Endodermal cell (in vitro differentiated cells): ENCODE measurements at places on chromosomes 2 and 18. TPM values are rescaled to one million over a fixed set of nuclear protein-coding genes. Genes with fewer than 3 reads are reported as not detected.

GRCh38 chr2:18219676-18220075 is 340.8 kb downstream of the RDH14 start:
- peaks cover 48% of the 10 kb centered on the region for H3K27me3 ChIP-seq
- no peaks in the 10 kb centered on the region for H3K36me3 ChIP-seq
- H3K4me1 ChIP-seq: no peaks in the 10 kb centered on the region
- no peak overlapping the region for H3K4me3 ChIP-seq

- no peaks in the 10 kb centered on the region for H3K36me3 ChIP-seq
- no peaks in the 10 kb centered on the region for H3K4me1 ChIP-seq
- DNase-seq: no peak
Observed at GRCh38 chr2:209125291-209125690, 298.6 kb upstream of the MAP2 start.

- H3K27ac ChIP-seq: no peak overlapping the region
- no peak overlapping the region for H3K4me3 ChIP-seq
- DNase-seq: no peak
- no peaks in the 10 kb centered on the region for H3K27me3 ChIP-seq
- H3K36me3 ChIP-seq: no peaks in the 10 kb centered on the region
Observed at GRCh38 chr2:125397535-125398251, 1258.3 kb upstream of the GYPC start.

- no peaks in the 10 kb centered on the region for H3K4me1 ChIP-seq
- no peak overlapping the region for H3K27ac ChIP-seq
- DNase-seq: peak; percentile 90
- no peaks in the 10 kb centered on the region for H3K27me3 ChIP-seq
- no peak overlapping the region for H3K4me3 ChIP-seq
Observed at GRCh38 chr2:204072443-204073324, 136.1 kb downstream of the ICOS start.

- H3K27ac ChIP-seq: no peak overlapping the region
- H3K27me3 ChIP-seq: no peaks in the 10 kb centered on the region
- no peak overlapping the region for H3K4me3 ChIP-seq
- H3K36me3 ChIP-seq: no peaks in the 10 kb centered on the region
Observed at GRCh38 chr2:236919209-236919608, 166.5 kb upstream of the COPS8 start.

Gene ASPRV1
- total RNA-seq: 0.59 and 0.84 TPM in 2 replicates

GRCh38 chr18:56108478-56109367 is 520.7 kb upstream of the TCF4 start:
- no peaks in the 10 kb centered on the region for H3K4me1 ChIP-seq
- no peaks in the 10 kb centered on the region for H3K27me3 ChIP-seq
- H3K27ac ChIP-seq: no peak overlapping the region
- no peaks in the 10 kb centered on the region for H3K36me3 ChIP-seq
- no peak overlapping the region for H3K4me3 ChIP-seq
- no peak for DNase-seq

DNA sequence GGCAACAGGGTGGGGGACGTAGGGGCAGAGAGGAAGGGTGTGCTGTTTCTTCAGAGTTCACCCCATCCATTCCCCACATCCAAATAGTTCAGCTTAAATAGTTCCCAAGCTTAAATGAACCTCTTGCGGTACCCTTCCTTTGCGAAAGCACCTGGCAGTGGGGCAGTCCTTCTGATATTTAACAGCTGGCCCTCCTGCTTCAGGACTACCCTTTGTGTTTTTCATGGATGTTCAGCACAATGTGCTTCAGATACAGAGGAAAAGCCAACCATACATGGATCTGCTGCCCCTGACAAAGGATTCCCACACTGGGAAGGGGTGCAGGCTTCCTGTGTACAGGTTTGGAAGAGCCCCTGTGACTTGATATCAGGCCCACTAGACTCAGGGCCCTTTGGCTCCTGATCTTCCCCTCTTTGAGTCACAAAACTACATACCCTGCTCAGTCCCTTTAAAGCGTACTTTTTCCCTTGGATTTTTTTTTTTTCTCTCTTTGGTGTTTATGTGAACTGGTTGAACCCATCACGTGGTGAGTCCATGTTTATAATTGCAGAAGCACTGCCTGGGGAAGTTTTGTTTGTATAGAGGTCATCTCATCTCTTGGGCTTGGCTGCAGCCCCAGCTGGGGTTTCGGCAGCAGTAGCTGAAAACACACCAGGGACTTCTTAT is 45.3 kb upstream of the IGFBP5 start:
- no peak overlapping the region for H3K27ac ChIP-seq
- H3K4me3 ChIP-seq: no peak overlapping the region
- no peaks in the 10 kb centered on the region for H3K27me3 ChIP-seq

DNA sequence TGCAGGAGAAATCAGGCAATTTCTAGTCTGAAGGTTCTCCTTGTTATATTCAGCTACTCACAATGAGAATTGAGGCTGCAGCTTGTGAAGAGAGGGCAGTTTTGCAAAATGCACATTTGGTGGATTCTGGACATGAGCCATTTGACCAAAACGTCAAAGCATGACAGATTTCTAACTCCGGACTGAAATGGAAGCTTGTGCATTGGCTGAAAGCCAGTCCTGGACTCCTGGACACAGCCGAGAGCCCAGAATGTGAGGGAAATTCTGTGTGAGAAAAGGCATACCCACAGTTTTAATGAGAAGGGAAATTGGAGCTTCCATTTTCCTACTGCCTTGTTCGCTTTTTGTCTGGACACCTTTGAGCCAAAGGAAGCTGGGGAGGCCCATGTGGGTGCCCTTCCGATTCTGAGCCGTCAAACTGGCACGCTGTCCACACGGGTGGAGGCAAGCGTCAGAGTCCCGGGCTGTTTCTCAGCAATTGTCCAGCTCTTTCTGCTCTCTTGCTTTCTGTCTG is 23.7 kb upstream of the ROCK2 start:
- H3K27ac ChIP-seq: no peak overlapping the region
- H3K4me3 ChIP-seq: no peak overlapping the region
- no peaks in the 10 kb centered on the region for H3K4me1 ChIP-seq
- H3K36me3 ChIP-seq: no peaks in the 10 kb centered on the region
- no peak for DNase-seq

DNA sequence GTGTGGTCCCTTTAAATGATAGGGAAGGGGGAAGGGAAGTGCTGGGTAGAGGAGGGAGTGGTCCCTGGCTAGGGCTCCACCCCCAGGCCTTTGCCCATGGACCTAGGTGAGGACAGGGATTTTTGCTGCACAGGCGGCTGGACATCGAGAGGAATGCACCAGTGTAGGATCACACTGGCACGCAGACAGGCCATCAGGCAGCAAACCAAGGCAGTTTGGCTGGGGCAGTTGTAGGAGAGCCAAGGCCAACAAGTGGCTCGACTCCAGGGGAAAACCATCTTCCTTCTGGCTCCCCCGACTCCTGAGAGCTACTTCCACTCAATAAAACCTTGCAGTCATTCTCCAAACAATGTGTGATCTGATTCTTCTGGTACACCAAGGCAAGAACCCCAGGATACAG is 402.0 kb upstream of the LRRTM1 start:
- H3K4me3 ChIP-seq: no peak overlapping the region
- H3K27me3 ChIP-seq: no peaks in the 10 kb centered on the region
- no peak for DNase-seq
- H3K4me1 ChIP-seq: no peaks in the 10 kb centered on the region
- H3K36me3 ChIP-seq: no peaks in the 10 kb centered on the region
- no peak overlapping the region for H3K27ac ChIP-seq

Gene FBXO15
- 2.1 to 4.5 TPM (median 3.0 TPM) in 3 replicates for total RNA-seq

GRCh38 chr2:85605406-85606115 is 3.1 kb upstream of the TMEM150A start:
- peaks cover 7% of the 10 kb centered on the region for H3K4me1 ChIP-seq
- H3K27ac ChIP-seq: peak overlapping the region; percentile 62
- peak; percentile 40 for DNase-seq
- no peak overlapping the region for H3K4me3 ChIP-seq
- no peaks in the 10 kb centered on the region for H3K27me3 ChIP-seq

- no peaks in the 10 kb centered on the region for H3K4me1 ChIP-seq
- DNase-seq: no peak
Observed at GRCh38 chr2:45442026-45442425, 169.0 kb downstream of the SRBD1 start.

DNA sequence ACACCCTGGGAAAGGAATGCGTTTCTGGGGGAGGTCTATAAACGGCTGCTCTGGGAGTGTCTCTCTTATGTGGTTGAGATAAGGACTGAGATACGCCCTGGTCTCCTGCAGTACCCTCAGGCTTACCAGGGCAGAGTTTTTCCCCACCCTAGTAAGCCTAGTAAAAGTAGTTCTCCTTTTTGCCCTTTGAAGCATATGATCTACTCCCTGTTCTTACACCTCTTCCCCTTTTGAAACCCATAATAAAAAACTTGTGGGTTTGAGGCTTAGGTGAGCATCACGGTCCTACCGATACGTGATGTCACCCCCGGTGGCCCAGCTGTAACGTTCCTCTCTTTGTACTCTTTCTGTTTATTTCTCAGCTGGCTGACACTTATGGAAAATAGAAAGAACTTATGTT is 97.4 kb downstream of the FSIP2 start:
- peak overlapping the region; percentile 35 for H3K4me3 ChIP-seq
- no peaks in the 10 kb centered on the region for H3K4me1 ChIP-seq
- H3K36me3 ChIP-seq: no peaks in the 10 kb centered on the region
- H3K27me3 ChIP-seq: no peaks in the 10 kb centered on the region
- DNase-seq: no peak

- DNase-seq: no peak
- no peaks in the 10 kb centered on the region for H3K27me3 ChIP-seq
- peak overlapping the region; percentile 65 for H3K27ac ChIP-seq
- peaks cover 37% of the 10 kb centered on the region for H3K4me1 ChIP-seq
- peak overlapping the region; percentile 20 for H3K4me3 ChIP-seq
Observed at GRCh38 chr2:98508709-98509066, 64.0 kb downstream of the INPP4A start.

GRCh38 chr2:240165661-240166060 is 25.2 kb upstream of the OTOS start:
- no peak overlapping the region for H3K4me3 ChIP-seq
- no peak overlapping the region for H3K27ac ChIP-seq
- no peaks in the 10 kb centered on the region for H3K4me1 ChIP-seq
- no peaks in the 10 kb centered on the region for H3K36me3 ChIP-seq
- H3K27me3 ChIP-seq: no peaks in the 10 kb centered on the region

Gene POTEI
- 0.07 to 0.33 TPM (median 0.13 TPM) in 3 replicates for total RNA-seq

Gene IL1RL2
- total RNA-seq: 0.44 and 0.72 TPM in 2 replicates

Gene SERPINB4
- total RNA-seq: not detected in 3 replicates

- H3K36me3 ChIP-seq: no peaks in the 10 kb centered on the region
- no peak for DNase-seq
- H3K27me3 ChIP-seq: no peaks in the 10 kb centered on the region
- H3K4me3 ChIP-seq: no peak overlapping the region
- peaks cover 5% of the 10 kb centered on the region for H3K4me1 ChIP-seq
- no peak overlapping the region for H3K27ac ChIP-seq
Observed at GRCh38 chr2:219423652-219424377, 5.6 kb downstream of the DES start.

Gene TDRD15
- 0.27 to 0.33 TPM in 2 of 3 replicates, not detected in the other for total RNA-seq

Gene GALR1
- 0.05 TPM in 1 of 3 replicates, not detected in the others for total RNA-seq

Gene TRABD2A
- 4.3 and 4.8 TPM in 2 replicates for total RNA-seq

Gene CD8B
- total RNA-seq: not detected in 3 replicates

Gene GCKR
- 0.99 to 1.7 TPM (median 1.6 TPM) in 3 replicates for total RNA-seq

Gene ASB18
- not detected in 3 replicates for total RNA-seq

Gene RNU2-63P
- total RNA-seq: 4.6 to 12.2 TPM (median 9.9 TPM) in 3 replicates

GRCh38 chr2:98658816-98659490 is 50.6 kb downstream of the UNC50 start:
- no peaks in the 10 kb centered on the region for H3K27me3 ChIP-seq
- H3K4me1 ChIP-seq: no peaks in the 10 kb centered on the region
- no peak overlapping the region for H3K4me3 ChIP-seq
- H3K36me3 ChIP-seq: no peaks in the 10 kb centered on the region
- H3K27ac ChIP-seq: no peak overlapping the region
- no peak for DNase-seq

- peak overlapping the region; percentile 58 for H3K4me3 ChIP-seq
- no peak for DNase-seq
- no peak overlapping the region for H3K27ac ChIP-seq
Observed at GRCh38 chr18:74549591-74550104, 15.3 kb downstream of the CNDP1 start.

DNA sequence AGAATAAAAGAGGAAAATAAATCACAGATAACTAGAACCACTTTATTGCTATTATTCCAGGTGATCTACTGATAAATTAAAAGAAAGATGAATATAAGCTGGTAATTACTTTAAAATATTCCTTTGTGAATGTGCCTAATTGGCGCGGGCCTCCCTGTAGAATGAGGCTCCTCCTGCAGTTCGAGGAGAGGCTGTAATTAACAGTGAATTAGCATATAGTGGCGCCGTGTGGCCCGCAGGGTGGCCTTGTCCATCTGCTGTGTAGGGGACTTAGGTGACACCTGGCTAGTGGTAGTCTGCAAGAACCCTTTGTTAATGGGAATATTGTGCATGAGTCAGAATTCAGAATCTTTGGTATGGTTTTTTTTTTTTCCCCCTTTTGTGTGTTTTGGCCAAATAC is 119.8 kb downstream of the AGAP1 start:
- H3K4me3 ChIP-seq: no peak overlapping the region
- H3K27me3 ChIP-seq: no peaks in the 10 kb centered on the region
- peaks cover 4% of the 10 kb centered on the region for H3K4me1 ChIP-seq

DNA sequence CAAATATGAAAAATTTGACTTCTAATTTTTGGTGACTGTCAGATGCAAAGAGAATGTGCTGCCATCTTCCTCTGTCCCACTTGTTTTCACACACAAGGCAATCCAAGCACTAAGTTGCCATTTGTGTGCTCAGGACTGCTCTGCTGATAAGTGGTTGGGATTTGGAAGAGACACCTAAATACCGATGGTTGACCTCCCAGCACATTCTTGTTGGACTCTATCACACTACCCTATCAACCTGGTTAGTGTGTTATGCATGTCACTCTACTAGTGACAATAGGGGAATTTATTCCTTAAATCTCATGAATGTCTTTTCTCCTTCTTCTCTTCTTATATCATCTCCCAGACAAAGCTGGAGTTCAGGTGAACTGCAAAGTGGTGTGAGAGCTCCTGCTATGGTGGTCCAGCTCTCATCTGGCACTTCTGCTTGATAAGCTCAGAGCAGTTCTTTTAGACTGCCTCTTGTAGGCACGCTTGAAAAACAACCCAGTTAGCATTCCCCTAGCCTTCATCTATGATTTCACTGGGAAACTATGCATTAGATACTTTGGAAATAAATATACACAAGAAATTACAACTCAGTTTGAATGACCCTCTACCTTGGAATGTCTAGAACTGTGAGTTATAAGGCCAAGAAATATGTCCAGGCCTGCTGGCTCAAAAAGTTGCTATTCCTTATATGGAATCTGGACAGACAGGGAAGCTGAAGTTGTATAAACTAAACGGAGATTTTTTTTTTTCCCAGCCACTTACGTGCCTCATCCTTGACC is 404.8 kb downstream of the MEIS1 start:
- no peak overlapping the region for H3K4me3 ChIP-seq
- H3K27ac ChIP-seq: no peak overlapping the region
- no peak for DNase-seq
- no peaks in the 10 kb centered on the region for H3K27me3 ChIP-seq
- H3K4me1 ChIP-seq: no peaks in the 10 kb centered on the region

DNA sequence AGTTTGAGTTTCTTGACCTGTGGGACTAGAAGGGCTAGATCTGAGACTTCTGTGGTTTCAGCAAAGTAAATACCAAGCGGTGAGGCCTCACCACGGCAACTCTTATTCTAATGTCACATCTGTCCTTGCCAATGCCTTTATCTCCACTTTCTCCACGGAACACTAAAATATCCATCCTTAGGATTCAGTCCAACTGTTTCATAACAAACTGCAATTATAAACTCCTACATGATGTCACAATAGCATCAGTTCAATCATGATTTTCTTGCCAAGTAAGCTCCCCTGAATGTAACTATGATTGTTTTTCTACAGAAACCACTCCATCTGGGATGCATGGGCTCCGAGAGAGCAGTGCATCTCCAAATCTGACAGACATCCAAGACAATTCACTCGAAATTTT is 79.6 kb downstream of the LRATD1 start:
- no peak overlapping the region for H3K4me3 ChIP-seq
- no peak for DNase-seq
- no peak overlapping the region for H3K27ac ChIP-seq
- no peaks in the 10 kb centered on the region for H3K36me3 ChIP-seq
